ENCODE measurements at places on chromosomes 5 and 9.

DNA sequence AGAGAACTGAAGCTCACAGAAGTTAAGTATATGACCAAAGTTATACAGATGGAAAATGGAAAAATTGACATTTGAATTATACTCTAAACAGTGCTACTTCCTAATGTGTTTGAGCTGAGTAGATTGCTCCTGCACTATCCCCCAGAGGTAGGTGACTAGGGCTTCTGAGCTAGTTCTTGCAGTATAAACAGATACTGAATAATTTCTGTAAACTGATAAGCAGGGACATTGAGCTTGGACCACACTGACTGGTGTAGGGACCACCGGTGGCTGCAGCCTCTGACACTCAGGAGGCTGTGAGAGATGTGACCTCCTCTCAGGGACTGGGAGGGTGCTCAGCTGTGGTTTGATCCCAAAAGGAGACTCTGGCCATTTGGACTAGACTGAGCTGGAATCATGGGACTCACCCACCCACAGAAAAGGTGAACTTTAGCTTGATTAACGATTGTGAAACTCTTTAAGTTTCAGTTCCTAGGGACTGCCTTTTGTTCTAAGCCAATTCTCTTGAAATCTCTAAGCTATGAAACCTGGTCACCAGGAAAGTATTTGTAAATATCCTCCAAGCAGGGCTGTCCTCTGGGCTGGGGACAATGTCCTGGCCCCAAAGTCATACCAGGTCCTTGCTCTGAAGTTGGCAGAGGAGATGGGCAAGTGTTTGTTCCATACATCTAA, 291.5 kb downstream of the SEC61B start:
- no peak for DNase-seq

DNA sequence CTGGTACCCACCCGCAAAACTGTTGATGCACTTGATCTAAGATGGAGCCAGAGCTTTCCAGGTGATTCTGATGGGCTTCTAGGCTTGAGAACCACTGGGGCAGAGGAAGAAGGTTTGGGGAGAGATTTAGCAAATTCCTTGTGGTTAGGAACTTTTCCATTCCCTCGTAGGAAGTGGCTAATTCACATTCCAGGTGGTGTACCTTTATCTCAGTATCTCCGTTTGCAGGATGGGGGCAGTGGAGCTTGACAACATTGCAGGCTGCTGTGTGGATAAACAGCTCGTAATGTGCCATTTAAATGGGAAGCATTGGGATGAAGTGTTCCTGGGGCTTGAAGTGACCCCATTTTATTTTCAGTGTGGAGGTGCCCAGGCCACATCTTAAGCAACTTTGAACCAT, 172.9 kb upstream of the IL12B start:
- no peak for DNase-seq

DNA sequence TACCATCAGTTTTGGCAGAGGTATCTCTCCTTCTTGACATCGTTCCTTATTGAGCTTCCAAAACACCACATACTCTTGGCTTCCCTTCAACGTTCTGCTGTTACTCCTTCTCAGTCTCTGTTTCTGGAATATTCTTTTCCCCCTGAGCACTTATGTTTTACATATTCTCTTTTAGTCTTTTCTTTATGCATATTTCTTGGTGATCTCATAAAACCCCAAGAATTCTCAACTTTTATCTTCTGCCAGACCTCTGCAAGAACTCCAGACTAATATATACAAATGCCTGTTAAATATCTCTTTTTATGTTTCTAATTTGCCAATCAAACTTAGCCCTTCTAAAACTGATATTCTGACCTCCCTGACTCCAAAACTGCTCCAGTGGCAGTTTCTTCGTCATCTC, 453.4 kb upstream of the CTNND2 start:
- no peak for DNase-seq

DNA sequence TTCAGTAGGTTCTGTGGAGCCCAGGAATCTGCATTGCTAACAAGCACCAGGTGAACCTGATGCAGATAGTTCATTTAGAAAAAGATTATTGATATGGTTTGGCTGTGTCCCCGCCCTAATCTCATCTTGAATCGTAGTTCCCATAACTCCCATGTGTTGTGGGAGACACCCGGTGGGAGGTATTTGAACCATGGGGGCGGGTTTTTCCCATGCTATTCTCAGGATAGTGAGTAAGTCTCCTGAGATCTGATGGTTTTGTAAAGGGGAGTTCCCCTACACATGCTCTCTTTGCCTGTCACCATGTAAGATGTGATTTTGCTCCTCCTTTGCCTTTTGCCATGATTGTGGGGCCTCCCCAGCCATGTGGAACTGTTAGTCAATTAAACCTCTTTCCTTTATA, 212.0 kb downstream of the RAB3C start:
- no peak for DNase-seq

- DNase-seq, result no peak
These were observed 507.8 kb upstream of the MPDZ start for GRCh38 chr9:13787234-13787833.

GRCh38 chr9:123656565-123656964, 273.4 kb downstream of the DENND1A start:
- DNase-seq, result no peak

DNA sequence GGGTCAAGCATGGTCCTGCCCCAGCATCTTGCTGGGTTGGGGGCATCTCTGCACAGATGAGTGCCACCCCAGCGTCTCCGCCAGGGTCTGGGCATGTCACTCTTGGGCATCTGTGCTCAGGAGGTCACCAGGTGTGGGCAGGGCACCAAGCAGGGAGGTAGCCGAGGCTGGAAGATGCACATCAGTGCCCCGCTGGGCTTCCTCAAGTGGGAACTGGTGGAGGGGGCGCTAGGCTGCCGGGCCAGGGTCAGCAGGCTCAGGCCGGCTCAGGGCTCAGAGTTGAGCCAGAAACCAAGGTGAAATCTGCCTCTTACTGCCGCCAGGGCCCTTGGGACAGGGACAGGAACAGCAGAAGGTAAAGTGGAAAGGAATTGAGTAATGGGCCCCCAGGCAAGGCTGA, 4.0 kb upstream of the FUT7 start:
- DNase-seq, result no peak

GRCh38 chr9:5941214-5941613, 50.5 kb downstream of the MLANA start:
- DNase-seq, result no peak

DNA sequence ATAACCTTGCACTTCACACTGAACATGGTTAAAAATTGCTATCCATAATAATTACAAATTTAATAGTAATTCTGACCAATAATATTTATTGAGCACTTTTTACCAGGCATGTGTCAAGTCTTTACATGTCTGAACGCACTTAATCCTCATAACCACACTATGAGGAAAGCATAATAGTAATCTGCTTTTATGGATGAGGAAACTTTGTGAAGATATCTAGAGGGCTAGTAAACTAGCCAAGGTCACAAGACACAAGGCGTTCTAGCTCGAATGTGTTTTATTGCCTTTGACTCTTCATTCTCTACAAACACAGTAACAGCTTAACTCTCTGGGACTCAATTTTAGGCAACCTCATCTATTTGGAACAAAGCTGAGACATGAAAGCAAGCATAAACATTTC, 205.1 kb downstream of the ARHGEF28 start:
- no peak for DNase-seq

GRCh38 chr5:18675041-18675440, 1040.8 kb downstream of the TAF11L14 start:
- no peak for DNase-seq

DNA sequence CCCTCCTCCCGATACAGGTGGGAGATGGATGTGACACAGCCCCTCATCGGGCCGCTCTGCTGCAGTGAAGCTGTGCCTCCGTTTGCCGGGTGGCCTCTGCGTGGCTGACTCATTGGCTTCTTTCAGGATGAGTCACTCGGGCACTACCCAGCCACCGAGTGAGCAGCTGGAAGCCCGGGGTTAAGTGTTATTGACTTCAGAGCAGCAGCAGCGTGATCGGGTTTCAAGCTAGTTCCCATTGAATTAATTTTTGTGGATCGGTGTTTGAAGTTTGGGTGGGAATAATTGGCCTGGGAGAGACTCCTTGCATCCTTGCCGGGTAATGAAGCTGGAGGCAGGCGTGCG, 266.4 kb upstream of the IRX4 start:
- DNase-seq, result no peak

- no peak for DNase-seq
These were observed 143.0 kb upstream of the RPS23 start for GRCh38 chr5:82421119-82421518.

DNA sequence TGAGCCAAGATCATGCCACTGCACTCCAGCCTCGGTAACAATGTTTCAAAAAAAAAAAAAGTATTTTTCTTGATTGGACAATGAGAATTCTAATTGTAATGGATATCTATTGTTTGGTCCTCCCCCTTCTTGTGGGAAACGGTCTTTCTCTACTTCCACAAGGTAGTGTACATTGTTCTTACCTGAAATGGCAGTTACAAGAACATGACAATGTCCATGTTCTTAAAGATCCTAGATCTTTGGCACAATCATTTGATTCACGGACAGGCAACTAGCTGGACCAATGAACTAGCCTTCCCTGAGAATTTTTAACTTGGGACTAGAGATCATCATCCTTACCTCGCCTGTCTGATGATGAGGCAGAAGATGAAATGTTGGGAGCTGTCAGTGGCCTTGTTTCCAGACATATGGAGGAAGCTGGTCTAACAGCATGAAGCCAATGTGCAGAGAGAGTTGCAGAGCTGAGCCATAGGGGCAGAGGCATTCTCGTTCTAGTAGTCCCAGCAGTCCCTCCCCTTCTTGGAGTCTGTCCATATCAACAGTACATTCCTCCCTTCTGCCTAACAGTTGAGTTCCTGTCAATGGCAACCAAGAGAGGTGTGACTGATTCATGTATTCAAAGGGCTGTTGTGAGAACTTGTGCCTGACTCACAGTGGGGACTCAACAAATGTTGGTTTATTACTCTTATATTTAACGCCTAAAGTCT, 2.1 kb upstream of the MARCHF6 start:
- DNase-seq, result no peak

GRCh38 chr5:98104454-98105188, 668.8 kb upstream of the RGMB start:
- no peak for DNase-seq

DNA sequence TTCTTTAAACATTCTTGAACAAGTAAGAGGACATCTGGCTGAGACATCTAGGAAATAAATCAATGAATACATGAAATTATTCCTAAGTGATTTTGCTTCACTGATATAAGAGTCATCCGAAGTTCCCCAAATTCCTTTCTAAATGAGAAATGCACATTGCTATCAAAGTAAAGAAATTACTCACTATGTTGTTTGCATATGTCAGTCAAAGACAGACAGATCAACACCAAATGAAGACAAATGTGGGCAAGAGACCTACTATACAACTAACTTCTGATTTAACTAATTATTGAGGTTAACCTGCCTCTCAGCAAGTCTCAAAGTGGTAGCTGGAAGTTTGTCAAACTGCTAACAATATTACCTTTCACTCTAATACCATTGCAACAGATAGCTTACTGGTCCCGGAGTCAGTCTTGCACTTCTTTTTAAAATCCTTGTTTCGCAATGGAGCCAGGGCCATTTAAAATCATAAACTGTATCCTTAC, 13.2 kb downstream of the TUT7 start:
- DNase-seq, result no peak

DNA sequence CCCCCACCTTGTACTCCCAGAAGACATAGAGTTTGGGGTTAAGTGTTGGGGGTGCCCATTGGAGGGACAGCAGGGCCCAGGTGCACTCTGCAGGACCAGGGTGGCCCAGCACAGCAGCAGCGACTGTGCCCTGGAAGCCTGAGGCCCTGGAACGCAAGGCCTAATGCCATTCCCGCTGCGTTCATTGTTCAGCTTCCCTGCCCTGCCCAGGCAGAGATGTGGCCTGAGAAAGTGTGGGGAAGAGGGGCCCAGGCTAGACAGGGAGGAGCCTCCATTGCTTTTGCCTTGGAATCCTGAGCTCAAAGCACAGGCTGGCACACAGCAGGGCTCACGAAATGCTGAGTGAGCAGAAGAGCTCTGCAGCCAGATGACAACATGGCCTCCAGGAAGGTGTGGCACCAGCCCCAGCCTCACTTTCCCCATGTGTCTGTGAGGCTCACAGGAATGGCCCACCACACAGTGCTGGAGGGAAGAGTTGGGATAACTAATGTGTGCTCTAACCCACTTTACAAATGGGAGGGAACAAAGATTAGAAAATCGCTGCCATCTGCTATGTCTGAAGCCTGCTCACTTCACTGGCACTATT, 19.4 kb downstream of the S1PR3 start:
- no peak for DNase-seq

DNA sequence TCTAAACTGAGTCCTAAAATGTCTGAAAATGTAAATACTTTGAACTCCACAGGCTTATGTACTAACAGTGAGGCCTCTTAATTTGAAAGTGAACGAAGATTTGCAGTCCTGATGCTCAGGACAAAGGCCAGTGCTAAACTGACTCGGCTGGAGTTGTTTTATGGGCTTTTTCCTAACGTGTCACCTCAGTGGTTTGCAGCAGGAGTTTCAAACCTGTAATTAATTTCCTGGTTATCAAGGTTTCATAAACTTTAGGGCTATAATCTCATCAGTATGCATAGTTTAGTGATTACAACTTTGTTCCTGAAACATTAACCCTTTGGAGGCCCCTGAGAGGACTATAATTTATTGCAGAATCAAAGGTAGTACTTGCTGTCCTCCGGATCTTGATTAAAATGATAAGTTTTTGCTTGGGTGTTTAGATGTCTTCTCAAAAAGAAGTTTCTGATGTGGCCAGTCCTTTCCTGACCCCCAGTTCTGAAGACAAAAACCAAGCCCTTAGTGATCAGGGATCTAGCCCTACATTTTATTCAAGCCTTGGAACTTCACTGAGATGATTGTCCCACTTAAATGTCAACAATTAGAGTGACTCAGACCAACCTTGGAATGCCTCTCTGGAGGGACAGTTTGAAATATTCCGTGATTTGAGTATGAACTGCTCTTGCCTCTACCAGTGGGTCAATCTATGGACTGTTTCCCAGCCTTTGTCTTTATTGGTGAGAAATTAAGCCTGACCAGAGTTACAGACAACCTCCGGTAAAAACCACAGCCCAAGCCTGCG, 11.1 kb upstream of the S100Z start:
- no peak for DNase-seq

- DNase-seq, result no peak
These were observed 129.8 kb upstream of the SGCD start for GRCh38 chr5:156197042-156197635.

DNA sequence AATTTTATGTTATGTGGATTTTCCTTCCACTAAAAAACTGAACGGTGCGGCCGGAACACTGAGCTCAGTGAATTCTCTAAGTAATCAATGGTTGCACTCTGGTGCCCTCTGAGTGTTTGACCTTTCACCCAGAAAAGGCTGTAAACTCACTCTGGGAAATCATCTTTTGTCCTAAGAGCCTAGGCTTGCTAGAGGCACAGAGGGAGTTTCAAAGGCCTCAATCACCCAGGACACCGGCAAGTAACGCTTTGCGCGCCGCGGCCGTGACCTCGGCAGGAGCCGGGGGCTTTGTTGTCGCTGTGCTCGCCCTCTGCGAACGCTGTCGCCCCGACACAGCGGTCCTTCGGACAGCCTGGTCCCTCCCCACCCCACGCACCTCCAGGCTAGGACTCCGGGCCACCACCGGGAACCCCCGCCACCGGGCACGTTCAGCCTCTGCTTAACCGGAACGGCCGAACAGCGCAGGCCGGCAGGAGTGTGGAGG, 703 bp downstream of the ISCA1 start:
- no peak for DNase-seq

- DNase-seq, result no peak
These were observed 48.1 kb upstream of the LHFPL2 start for GRCh38 chr5:78696637-78697036.

GRCh38 chr9:126216826-126217225, 109.8 kb upstream of the MVB12B start:
- DNase-seq, result no peak
